ENCODE measurements at places on chromosomes 1 and 21.

DNA sequence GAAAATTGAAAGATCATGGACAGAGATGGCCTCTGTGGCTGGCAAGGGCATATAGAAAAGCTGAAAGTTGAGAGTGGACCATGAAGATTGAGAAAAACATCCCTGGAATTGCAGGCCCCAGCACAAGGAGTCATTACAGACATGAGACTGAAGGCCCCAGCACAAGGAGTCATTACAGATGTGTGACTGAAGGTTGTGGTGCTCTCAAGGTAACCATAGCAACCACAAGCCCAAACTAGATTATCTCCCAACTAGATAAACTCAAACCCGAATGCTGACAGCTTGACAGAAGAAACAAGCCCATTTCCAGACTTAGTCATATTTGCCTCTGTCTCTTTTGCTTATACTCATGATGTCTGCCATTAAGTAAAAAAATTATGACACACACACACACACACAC, 1252.1 kb upstream of the ADGRL4 start:
- DNase-seq = no peak

DNA sequence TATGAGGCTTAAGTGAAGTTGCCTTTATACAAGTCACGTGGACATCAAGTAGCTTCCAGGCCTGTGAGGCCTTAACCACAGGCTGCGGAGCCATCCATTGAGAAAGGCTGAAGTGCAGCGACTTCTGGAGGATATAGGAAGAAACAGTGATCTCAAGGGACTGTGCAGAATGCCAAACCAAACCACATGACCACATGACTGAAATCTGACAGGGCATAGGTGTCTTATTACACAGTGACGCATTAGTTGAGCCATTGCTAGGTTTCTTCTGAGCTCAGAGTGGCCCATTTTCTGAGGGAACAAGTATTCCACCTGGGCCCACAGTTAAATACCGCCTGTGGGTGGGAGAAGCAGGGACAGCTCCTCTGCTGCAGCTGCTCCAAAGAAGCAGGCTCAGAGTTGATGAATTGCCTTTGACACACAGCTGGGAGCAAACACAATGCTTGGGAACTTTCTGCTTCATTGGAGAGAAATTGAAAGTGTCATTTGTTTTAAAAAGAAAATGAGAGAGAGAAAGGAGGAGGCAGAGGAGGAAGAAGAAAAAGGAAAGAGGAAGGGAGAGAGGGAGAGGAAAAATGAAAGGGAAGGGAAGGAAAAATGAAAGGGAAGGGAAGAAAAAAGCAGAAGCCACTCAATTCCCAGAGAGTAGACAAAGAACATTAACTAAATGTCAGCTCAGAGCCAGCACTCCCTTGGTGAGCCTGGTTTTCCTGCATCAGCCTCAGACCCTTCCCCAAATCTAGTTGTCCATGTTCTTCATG, 94.4 kb downstream of the COLGALT2 start:
- DNase-seq = peak; percentile 83

- no peak for DNase-seq
Measured at GRCh38 chr21:36804874-36805611, 106.1 kb downstream of the SIM2 start.

DNA sequence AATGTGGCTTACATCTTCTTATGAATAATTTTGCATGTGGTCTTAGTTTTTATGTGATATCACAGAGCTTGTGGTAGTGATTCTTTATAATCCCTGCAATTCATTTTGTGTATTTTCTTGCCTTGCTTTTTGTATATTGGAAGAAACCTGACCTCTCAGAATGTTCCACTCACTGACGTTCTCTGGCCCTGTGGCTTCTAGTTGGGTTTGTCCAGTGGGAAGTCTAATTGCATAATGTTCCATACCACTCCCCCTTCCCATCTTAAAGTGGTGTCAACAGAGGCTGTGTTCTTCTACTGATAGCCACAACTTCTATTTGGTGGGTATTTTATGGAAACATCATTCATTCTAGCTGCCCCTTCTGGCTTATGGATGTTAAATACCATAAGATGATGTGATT, 225.3 kb downstream of the BACH1 start:
- no peak for DNase-seq

DNA sequence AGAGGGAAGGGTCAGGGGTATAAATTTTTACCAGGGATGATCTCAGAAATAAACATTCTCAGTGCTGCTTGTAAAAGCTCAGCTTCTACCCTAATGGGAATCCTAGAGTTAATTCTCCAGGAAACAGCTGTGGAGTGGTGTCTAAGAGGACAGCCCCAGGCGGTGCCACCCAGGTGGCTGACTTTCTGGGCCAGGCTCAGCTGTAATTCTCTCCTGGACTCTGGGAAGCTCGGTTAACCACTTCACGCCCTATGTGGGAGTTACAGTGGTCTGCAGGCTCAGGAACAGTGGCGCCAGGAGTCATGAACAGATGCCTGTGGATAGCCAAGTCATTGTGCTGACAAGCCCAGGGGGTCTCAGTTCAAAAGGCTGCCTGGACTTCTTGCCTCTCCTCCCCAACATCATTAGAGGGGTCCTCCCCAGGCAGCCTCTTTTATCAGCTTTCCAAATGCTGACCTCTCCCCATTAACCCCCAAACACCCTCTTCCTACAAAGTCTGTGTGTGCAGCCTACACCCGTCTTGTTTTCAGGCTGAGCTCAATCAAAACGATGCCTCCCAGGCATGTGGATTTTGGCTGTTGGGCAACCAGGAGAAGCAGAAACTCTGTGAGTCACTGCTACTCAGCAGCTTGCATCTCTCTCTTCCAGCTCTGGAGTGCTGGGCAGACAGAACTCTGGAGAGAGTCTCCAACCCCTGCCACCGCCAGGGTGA, 1.2 kb downstream of the HHIPL2 start:
- peak; percentile 44 for DNase-seq

- DNase-seq = peak; percentile 15
Measured at GRCh38 chr1:147700042-147701006, 30.0 kb upstream of the ACP6 start.

DNA sequence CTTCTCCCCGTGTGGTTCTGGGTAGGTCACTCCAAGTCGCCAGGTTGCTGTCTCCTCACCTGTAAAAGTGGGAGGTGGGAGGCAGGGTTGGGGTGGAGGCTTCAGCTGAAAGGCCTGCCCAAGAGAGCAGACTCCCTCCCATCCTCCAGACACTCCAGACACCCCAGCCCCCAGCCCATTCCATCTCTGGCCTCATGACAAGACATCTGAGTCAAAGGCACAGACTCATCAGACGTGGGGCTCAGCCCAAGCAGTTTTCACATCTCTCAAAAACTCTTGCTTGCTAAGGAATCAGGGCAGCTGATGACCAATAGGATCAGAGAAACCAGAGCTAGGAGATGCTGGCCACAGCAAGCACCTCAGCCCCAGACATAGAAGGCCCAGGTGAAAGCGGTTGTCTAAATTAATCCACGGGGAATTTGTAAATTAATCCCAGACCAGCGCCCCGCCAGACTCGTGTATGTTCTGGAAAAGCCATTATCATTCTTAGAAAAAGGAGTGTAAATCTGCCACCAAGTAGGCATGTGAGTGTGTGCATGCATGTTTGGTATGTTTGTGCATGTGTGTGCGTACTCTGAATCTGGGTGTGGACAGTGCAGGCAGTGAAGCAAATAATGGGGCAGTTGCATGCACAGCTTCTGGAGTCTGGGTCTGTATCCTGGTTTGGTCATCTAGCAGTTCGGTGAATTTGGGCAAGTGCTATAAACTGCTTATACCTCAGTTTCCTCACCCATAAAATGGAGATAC, 55.2 kb downstream of the KCND3 start:
- DNase-seq = no peak

DNA sequence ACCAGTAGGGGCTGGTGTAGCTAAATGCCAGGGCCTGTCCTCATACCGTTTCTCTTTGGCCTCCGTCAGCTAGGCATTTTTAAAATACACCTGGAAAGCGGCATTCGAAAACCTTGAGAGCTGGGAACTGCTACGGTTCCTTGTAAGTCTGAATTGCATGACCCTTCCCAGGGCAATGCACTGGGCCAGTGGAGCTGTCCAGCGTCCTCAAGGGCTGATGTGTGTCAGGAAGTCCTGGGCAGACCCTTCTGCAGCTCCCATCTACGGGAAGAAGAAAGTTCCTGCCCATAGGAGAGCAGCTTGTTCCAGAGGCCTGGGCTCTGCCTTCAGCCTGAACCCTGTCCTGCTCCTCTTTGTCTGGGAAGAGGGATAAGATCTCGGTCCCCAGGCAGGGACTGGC, 34.1 kb downstream of the UBASH3A start:
- DNase-seq = no peak

GRCh38 chr1:51818487-51818886, 60.0 kb downstream of the NRDC start:
- no peak for DNase-seq

- DNase-seq = no peak
Measured at GRCh38 chr1:21647431-21648351, 21.5 kb downstream of the RAP1GAP start.

- no peak for DNase-seq
Measured at GRCh38 chr21:31030367-31031106, 7.7 kb downstream of the KRTAP19-8 start.

GRCh38 chr1:203395751-203396150, 44.8 kb upstream of the FMOD start:
- DNase-seq = no peak

DNA sequence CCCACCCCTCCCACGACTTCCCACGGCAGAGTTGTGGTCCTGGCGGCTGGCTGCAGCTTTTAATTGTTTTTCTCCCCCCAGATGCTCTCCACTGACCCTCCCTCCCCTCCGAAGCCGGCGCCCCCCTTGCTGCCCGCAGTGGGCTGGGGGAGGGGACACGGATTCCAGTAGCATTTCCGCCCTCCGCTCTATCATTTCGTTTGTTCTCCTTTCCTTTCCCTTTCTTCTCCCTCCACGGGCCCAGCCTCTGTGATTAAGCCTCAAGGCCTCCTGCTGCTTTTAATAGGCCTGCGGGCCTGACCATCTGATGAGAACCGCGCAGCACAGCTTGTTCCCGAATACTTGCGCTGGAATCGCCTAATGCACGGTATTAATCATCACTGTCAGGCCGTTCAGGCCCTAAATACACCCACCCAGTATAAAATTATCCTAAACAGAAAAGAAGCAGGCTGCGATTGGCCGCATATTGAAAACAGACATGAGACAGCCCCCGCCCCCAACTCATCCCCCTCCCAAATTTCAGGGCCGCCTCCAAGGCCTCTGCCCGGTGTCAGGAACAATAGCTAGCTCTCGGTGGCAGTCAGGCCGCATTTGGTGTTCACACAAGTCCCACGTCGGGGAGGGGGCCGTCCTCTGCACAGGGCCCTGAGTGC, 102.0 kb upstream of the ARHGEF16 start:
- DNase-seq = no peak

GRCh38 chr1:34500451-34500850, 254.4 kb upstream of the GJB5 start:
- no peak for DNase-seq

- DNase-seq = no peak
Measured at GRCh38 chr1:29171089-29171488, 10.6 kb downstream of the SRSF4 start.

- no peak for DNase-seq
Measured at GRCh38 chr1:65177457-65177856, 29.5 kb downstream of the AK4 start.

DNA sequence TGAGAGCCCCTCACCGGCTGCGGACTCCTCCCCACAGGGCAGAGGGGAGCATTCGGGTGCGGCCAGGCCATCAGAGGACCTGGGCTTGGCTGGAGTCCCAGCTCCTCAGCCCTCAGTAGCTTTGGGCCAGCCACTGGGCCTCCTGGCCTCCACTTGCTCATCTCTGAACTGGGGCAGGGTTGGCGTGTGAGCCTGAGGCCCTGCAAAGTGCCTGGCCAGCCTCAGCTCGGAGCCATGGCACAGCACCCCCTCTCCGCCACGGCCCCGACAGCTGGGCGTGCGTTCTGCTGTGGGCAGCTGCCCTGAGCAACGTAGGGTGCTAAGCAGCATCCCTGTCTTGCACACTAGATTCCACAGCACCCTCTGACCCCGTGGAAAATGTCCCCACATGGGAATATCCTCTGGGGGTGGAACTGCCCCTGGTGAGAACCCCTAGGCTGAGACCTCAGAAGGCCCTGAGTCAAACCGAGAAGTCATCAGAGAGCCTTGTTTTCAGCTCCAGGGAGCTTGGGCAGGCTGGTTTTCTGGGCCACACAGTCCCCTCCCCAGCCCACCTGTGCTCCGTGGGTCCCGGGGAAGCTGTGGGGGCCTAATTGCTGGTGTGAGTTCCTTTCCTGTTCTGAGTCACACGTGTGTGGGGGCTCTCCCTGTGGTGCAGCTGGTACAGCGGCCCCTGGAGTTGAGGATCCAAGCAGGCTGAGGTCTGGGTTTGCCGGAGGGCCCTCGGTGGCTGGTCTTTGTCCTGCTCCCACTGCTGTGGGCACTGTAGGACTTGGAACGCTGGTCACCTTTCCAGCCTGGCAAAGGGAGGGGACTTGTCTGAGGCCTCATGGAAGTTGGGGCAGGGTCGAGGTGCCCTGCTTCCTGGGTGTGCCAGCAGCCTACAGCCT, 24.5 kb downstream of the TP73 start:
- no peak for DNase-seq

GRCh38 chr1:20982316-20982715, 194.4 kb downstream of the EIF4G3 start:
- no peak for DNase-seq

GRCh38 chr1:25523542-25523941, 19.9 kb upstream of the LDLRAP1 start:
- no peak for DNase-seq

DNA sequence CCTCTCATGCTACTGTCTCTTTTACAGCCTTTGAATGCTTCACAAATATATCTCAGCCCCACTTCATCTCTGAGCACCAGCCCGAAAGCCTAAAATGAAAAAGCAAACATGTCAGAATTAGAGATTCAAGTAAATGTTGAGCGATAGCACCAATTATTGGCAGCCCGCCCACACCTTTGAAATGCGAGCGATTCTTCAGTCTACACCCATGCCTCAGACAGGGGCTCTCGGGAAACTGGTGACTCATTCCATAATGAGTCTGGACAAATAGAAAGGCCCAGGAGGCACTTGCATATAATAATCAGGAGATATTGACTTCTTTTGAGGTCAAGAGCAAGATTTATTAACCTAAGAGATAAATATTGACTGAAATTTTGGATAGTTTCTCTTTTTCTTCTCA, 487.3 kb upstream of the PTBP2 start:
- DNase-seq = no peak

DNA sequence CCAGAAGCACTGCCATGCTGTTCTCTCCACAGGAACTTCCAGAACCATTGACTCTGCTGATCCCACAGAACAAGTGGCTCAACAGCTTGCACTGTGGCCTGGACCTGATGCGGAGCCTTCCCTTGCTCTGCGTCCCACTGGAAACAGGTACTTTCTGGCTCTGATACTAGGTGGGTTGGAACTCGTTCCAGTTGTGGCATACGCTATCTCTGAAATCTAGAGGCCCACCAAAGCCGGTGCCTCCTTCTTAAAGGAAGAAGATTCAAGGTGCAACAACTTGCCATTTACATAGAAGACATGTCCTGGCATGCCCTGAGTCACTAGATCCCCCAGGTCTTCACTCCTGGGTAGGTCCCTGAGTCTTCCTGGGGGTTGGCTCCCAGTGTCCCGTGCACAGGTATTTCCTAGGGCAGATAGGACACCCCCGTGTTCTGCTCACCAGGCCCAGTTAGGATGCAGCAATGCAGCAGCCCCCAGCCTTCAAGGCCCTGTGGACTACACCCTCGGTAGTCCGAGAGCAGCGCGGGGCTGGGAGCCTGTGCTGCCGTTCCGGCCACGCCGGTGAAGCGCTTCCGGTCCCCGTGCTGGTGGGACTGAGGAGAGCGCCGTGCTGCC, 10.8 kb upstream of the PCBP3 start:
- no peak for DNase-seq

Data from AG09319 (cell line).